ENCODE measurements at places on chromosomes 12 and 14.

GRCh38 chr14:25484235-25484634 is 434.3 kb upstream of the STXBP6 start:
- DNase-seq = no peak

- no peak for DNase-seq
These were observed 21.7 kb upstream of the PLBD1 start for GRCh38 chr12:14589169-14590004.

DNA sequence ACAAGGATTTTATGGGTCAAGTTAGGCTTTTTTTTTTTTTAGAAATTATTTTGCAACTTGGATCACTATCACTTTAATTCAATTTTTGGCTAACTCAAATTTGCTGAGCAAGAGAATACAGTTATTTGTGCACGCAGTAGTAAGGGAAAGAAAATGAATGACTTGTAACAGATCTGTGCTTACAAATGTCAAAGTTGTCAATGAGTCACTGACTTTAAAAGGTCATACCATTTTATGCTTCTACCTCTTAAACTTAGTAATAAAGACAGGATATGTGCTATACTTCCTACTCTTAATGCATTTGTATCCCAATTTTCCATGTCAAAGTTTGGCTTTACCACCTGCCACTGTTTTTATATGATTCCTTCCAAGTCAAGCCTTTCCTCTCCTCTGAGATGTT is 131.1 kb upstream of the FBXO33 start:
- no peak for DNase-seq

GRCh38 chr14:35576260-35576659 is 42.3 kb downstream of the INSM2 start:
- no peak for DNase-seq

GRCh38 chr12:70364695-70365397 is 1.2 kb upstream of the KCNMB4 start:
- no peak for DNase-seq

DNA sequence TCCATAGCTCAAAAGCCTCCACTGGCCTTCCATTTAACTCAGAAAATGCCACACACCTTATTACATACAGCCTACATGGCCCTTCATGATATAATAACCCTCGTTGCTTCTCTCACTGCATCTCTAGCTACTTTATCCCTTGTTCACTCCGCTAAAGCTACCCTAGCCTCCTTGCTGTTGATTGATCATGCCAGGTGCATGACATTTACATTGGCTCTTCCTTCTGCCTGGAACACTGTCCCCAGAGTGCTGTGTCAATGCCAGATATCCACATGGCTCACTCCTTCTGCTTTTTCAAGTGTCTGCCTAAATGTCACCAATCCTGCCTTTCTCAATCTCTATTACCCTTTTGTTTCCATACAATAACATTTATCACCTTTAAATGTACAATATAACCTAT is 58.3 kb downstream of the CAND1 start:
- no peak for DNase-seq

DNA sequence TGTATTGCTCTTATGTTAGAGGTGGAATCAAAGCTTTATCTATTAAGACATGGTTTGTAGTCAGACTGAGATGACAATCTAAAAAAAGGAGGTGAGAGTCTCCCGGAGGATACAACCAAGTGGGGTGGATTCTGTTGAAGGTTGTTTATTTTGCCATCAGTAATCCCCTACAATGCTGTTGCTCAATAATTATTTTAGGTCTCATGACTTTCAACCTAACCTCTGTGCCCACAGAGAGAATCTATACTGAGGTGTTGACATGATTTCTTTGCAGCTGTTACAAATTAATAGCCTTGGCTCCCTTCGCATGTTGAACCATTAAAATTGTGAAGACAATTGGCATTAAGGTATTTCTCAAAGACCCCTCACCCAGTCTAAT is 28.7 kb upstream of the FOS start:
- DNase-seq = no peak

GRCh38 chr12:31479516-31480210 is 111.3 kb downstream of the DENND5B start:
- no peak for DNase-seq

- DNase-seq = no peak
These were observed 107.0 kb upstream of the PRICKLE1 start for GRCh38 chr12:42696406-42697149.

DNA sequence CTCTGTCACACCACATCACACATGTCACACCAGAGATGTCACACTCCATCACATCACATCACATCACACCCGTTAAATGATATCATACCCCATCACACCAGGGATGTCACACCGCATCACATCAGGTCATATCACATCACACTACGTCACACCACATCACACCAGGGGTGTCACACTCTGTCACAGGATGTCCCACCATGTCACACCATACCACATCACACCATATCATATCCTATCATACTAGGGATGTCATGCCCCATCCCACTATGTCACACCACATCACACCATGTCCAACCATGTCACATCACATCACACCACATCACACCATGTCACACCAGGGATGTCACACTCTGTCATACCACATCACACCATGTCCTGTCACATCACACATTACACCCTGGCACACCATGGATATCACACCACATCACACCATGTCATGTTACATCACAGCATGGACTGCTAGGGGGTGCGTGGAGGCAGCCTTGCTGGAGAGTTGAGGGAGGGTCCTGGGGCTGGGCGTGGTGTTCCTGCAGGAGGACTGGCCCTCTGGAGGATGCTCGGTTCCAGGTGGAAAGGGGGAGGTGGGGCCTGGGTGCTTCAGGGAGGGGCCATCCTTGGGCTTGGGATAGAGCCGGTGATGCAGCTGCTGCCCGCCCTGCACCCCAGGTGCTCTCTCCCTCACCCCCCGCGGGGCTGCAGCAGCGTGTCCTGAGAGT is 134.6 kb downstream of the TMEM121 start:
- no peak for DNase-seq

DNA sequence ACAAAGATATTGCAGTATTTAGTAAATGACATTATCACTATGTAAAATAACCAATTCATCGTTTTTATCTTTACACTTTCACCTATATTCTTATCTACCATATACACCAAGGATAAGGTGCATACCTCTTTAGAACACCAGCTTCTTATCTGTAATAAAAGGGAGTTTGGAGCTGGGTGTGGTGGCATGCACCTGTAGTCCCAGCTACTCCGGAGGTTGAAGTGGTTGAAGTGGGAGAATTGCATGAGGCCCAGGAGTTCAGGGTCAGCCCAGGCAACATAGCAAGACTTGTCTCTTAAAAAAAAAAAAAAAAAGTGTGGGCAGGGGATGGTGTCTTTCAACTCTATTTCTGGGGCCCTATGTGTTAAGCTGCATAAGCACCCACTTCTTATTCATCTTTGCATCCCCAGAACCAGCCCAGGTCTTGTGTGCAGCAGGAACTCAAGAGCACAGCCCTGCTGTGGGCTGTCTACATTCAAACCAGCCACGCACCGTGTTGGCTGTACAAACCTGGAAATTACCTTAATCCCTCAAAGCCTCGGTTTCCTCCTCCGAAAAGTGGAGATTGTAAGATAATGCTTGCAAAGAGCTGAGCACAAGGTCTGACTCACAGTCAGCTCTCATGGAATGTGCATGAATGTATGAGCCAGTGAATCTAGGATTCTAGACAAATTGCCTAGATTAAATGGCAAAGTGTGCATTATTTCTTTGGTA is 256.6 kb upstream of the FOXN3 start:
- DNase-seq = no peak

DNA sequence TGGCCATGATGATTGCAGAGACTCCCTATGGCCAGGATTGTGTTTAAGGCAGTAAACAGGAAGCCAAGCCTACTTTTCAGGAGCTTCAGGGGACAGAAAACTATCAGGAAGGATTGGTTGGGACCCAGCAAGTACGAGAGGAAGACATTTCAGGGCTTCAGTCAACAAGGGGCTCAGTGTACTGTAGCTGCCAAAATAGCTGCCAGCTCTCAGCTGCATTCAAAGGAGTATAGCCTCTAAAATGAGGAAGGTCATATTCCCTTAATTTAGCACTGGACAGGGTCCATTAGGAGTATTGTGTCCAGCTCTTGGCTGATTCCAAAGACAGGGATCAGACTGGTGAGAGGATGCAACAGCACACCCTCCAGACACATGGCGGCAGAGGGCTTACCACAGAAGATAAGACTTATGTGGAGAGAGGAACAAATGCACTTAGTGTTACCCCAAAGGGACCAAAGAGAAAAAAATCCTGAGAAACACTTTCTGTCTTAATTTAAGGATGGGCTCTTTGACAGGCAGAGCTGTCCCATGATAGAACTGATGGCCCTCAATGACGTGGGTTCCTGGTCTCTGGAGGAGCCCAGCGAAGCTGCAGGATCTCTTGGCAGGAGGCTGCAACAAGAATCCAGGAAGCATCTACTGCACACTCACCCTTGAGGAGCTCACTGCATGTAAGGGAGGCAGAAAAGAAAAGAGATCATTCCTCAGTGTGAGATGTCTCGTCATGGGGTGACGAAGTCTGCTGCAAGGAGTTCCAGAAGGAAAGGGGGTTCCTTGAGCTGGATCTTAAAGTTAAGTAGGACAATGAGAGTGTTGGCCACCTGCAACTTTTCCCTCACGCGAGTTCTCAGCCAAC is 14.8 kb downstream of the BDKRB1 start:
- no peak for DNase-seq

GRCh38 chr14:26702721-26703230 is 104.9 kb upstream of the NOVA1 start:
- no peak for DNase-seq

- no peak for DNase-seq
These were observed 318.7 kb downstream of the LRFN5 start for GRCh38 chr14:41925409-41925808.

DNA sequence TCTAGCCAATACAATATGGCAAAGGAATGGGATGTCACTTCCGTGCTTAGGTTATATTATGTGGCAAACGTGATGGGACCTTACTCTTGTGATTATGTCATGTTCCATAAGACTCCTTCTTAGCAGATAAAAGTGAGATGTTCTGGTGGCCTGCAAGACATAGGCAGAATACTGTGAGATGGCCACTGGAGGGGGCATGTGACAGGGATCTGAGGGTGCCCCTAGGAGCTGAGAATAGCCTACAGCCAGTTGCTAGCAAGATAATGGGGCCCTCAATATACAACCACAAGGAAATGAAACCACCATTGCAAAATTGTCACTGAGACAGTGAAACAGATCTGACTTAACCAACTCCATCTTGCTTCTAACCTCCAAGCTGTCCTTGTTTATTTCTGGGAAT is 151.4 kb upstream of the SSTR1 start:
- no peak for DNase-seq

DNA sequence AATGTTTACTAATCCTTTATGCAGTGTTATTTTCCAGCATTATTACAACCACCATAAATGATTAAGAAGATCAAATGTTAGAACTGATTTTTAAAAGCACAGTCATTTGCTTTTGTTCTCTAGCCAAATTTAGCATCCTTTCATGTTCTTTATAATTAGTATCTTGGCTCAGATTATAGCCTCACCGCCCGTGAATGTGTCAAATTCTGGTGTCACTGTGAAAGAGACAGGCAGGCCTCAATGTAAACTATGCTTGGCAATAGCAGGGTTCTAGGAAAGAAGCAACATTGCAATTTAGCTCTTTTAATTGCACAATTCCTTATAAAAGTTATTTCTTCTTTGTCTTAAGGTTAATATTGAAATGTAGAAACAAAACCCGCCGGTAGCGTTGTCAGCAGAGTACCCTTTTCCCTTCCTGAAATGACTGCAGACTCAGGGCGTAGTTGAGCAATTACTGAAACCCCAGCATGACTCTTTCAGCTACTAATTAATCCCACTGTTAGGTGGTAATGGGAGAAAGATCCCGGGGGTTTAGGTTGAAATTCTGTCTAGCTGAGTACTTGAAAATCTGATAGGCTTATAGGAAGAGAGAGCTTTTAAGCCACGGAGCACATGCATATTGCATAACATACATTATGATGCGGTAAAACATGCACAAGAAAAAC is 1600.5 kb upstream of the SEL1L start:
- DNase-seq = no peak

DNA sequence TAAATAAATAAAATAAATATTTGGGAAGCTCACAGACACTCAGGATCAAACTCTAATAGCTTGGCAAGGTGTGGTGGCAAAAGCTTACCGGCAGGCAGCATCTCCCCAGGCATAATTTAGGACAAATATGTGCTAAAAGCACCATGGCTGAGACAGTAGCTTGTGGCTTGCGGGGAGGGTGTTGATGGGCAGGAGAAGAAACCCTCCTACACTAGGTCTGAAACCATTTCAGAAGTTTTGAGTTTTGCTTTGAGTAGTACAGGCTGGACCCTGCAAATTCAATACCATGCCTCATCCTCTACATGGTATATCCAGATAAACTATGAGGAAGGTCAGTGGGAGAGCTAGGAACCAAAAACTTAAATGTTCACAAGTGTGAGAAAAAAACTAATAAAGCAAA is 33.1 kb downstream of the MAP3K9 start:
- no peak for DNase-seq

DNA sequence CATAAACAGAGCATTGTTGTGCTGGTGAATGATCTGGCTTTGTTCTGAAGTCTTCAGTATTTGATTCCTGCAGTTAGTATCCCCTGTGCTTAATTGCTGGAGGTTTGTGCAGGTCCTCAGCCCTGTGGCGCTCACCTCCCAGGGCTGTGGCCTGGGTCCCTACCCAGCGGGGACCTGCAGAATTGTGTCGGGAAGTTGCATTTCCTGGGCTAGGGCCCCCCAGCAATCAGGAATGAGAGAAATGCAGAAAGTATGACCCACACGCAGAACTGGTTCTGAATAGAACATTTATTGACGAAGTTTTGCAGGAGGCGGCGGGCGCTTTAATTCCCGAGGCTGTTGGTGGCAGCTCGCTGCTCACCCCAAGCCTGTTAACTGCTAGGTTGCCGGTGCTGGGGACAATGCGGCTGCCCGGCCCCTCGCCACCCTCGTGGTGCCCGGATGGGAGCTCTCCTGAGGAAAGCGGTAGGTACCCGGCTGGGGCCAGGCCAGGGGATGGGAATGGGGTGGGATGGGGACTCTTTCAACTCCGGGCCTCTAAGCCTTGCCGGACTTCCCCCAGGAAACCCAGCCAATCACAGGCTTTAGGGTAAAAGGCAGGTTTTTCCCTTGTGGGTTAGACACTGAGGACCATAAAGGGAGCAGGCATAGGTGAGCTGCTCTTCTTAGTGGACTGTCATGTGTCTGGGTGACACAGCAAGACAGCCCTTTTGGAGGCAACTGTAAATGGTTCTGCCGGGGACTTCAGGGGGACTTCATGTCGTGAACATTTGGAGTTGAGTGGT is 11.6 kb downstream of the PLEKHG3 start:
- peak; percentile 72 for DNase-seq

DNA sequence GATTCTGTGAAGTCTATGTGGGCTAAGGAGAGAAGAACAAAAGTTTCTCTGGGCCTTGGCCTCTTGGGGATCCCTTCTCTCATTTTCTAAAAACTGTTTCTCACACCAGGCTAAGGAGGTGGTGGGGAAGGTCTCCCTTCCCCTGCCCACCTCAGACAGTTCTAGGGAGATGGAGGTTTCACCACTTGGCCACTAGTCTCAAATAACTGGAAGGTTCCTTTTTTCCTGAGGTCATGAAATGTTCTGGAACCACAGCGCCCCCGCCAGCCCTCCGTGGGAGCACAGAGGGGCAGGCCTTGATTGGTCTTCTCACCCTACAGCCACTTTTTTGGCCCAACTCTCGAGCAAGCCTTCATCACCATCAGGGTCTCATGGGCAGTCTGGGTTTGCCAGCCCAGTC is 12.6 kb downstream of the C12orf43 start:
- DNase-seq = no peak

- no peak for DNase-seq
These were observed 3.7 kb downstream of the CLEC4A start for GRCh38 chr12:8127138-8127537.

GRCh38 chr12:120710805-120711296 is 593 bp downstream of the UNC119B start:
- DNase-seq = no peak

- no peak for DNase-seq
These were observed 246.9 kb upstream of the SYT1 start for GRCh38 chr12:78617683-78618082.

Data from hippocampal formation (tissue), 2 donors.